Activated T-helper 17 cell treated with anti-CD3 and anti-CD28 coated beads, Interleukin-2, amount 50 U/mL, for 72 hours (primary cell): ENCODE measurements at places on chromosomes 7 and 10.
A peak's percentile ranks its signal among the peaks of the same experiment; 100 is the strongest.

DNA sequence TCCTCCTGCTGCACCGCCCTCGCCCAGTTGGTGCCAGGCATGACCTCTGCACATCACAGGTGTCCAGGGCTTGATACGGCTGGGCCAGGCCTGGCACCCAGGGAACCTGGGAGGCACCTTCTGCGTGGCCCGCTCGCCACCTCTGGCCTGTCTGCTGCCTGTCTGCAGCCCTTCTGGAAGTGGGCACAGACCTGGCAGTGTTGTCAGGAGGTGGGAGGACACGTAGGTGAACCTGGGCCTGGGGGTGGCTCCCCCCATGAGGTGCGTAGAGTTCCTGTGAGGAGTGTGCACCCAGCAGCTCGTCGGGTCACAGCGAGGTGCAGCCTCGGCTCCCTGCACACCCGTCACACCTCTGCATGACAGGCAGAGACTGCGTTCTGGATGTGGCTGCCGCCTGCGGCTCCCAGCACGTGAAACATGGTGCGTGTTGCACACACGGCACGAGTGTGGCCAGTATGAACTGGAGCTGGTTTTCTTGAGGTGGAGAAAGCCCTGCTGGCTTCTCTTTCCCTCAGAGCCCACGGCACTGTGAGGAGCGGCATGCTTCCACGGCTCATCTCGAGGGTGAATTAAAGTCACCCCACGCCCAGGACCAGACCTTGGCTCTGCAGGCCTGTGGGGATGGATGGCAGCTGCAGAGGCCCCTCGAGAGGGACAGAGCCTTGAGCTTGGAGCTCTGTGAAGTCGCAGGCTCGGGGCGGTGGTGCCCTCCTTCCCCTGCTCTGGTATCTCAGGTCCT lies 24.8 kb downstream of the INPP5A start:
- ATAC-seq: no peak

DNA sequence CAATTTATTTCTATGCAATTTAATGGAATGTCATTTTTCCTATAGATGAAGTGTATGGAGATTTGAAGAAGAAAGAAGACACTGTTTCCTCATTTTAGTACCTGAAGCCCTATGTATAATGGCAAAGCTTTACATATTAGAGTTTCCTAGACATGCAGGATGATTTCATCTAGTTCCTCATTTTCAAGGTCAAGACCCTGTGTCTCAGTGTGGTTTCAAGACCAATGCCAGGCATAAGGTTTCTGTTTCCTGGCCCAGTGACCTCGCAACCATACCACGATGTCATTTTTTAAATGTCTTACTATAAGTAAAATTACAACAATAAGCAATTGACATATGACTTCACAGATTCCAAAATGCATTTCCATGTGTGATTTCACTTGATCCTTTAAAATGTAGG lies 336.5 kb upstream of the PRKCQ start:
- ATAC-seq: no peak

DNA sequence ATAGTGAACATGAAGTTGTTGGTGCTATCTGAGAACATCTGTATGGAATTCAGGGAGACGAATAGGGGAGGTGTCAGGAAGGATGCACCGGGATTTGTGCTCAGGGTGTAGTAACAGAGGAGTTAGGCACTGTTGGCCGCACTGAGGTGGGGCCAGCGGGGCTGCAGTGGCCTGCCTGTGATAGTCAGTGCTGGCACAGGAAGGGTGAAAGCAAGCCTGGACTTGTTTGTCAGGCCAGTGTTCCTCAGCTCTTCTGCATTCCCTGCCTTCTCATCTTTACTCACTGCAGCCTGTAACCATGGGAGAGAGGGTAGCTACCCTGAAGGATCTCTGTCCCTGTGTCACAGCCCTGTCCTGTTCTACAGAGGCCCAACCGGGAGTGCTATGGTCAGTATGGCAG lies 81.3 kb downstream of the SH2D4B start:
- ATAC-seq: no peak

DNA sequence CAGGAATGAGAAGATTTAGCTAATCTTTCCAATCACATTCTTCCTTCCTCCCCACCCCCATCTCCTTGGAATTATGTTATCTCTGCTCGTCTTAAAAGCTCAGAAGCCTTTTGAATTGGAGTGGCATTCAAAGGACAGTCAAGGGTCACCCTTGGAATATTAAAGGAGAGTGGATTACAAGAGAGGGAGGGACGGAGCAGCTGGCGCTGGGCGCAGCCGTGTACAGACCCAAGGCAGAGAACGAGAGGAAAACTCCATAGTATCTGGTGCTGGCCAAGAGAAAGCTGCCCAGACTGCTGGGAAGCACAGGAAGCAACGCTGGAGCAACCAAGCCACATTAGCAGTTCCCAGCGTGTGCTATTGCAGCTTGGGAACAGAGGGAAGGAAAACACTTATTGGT lies 95.7 kb downstream of the POU6F2 start:
- ATAC-seq: no peak

GRCh38 chr7:8684426-8684825 lies 251.0 kb downstream of the NXPH1 start:
- no peak for ATAC-seq

GRCh38 chr7:4091767-4092166 lies 590.3 kb upstream of the FOXK1 start:
- ATAC-seq: no peak

GRCh38 chr10:90960355-90960814 lies 39.5 kb upstream of the ANKRD1 start:
- peak; percentile 93 for ATAC-seq

DNA sequence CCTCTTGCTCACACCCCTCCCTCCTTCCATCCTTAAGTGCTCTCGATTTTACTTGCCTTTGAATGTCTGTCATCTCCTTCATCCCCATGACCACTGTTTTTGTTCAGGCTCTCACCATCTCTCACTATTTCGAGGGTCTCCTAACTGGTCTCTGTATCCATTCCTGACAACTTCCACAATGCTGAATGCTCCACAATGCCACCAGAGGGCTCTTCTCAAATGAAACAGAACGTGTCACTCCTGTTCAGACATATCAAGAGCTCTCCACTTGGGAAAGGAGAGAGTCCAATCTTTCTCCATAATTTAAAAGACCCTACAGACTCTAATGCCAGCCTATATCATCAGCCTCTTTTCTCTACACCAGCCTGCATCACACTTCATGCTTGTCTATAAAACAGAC lies 9.0 kb upstream of the SLC13A1 start:
- no peak for ATAC-seq

DNA sequence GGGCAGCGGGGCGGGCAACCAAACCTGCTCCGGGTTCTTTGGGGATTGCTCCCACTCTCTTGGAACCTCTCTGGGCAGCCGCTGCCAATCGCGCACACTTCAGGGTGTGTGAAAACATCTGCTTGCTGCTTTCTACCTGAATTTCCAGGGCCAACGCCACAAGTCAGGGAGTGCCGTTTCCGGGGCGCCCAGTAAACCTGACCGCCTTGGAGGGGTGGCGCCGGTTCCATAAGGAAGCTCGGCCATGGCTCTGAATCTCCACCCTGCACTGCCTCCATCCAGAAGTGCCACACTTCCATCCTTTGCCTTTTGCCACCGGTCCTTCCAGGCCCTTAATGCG lies 679 bp upstream of the AFAP1L2 start:
- ATAC-seq: no peak

- ATAC-seq: peak; percentile 30
Measured at GRCh38 chr10:114174695-114175188, 739 bp upstream of the CCDC186 start.

DNA sequence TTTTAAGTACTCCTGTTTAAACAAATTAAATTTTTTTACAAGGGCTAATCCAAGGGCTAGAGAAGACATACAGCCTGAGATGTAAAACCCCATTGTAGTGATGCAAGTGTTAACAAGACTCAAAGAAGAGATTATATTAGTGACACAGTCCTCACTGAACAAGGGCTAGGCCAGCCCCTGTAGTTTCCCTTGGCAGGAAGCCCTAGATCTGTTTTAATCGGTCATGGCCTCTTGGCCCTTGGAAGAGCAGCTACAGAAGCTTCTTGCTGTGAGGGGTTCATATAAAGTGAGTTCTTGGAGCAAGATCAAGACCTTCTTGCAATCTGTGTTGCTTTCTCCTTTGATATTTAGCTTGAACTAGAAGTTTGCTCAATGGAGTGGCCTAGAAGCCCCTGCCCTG lies 1339.4 kb downstream of the XPNPEP1 start:
- no peak for ATAC-seq

DNA sequence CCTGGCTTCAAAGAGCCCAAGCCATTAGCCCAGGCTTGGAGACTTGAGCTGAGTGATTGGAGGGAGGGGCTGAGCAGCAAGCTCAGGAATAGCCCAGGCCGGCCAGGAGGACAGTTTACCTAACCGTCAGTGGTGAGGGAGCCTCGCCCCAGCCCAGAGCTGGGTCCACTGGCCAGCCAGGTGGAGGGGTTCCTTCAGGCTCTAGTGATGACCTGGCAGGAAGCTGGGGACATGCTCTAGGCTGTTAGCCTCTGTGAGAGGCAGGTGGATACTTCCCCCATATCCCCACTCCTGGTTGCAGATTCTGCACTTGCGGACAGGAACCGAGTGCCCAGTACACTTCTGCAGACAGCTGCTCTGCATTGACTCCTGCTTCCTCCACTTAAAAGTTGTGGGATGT lies 61.2 kb upstream of the ANTXRL start:
- ATAC-seq: no peak

DNA sequence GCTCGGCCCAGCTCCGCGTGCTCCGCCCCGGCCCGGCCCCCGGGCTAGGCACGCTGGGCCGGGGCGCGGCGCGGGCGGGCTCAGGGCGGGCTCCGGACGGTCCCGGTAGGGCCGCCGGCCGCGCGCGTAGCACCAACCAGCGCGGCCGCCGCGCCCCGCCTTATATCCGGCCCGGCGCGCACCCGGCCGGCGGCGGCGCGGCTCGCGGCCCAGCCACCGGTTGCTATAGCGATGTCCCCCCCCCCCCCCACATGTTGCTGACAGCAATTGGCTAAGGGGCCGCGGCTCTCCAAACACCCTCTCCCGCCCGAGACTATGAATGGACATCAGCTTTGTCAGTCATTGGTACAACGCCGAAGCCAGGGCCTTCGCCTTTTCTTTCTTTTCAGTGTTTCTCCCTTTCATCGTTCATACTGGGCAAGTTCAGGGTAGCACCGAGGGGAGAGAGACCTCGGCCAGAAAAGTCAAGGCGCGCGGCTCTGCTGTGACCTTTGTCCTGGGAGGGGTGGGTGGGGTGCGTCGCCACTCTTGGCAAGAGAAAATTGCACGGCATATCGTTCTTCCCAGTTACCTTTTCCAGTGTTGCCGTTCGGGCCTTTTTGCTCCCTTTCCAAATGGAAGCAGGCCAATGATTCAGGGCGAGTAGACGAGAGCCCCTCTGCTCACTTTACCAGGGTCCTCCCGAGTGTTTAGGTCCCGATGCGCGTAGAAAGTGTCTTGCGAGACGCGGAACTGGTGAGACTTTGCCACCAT lies 354.2 kb downstream of the DNAJB6 start:
- peak; percentile 19 for ATAC-seq

- ATAC-seq: no peak
Measured at GRCh38 chr7:85587785-85588184, 400.9 kb upstream of the SEMA3D start.

- no peak for ATAC-seq
Measured at GRCh38 chr10:61215246-61215645, 237.9 kb downstream of the TMEM26 start.

GRCh38 chr7:35784332-35784731 lies 16.5 kb upstream of the SEPTIN7 start:
- no peak for ATAC-seq

GRCh38 chr10:110017907-110018306 lies 10.1 kb downstream of the ADD3 start:
- ATAC-seq: no peak

DNA sequence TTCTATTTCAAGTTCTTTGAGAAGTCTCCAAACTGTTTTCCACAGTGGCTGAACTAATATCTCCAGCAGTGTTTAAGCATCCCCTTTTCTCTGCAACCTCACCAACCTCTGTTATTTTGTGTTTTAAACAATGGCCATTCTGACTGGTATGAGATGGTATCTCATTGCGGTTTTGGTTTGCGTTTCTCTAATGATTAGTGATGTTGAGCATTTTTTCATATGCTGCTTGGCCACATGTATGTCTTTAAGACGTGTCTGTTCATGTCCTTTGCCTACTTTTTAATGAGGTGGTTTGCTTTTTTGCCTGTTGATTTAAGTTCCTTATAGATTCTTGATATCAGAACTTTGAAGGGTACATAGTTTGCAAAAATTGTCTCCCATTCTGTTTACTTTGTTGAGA lies 156.6 kb upstream of the IMMP2L start:
- ATAC-seq: no peak

DNA sequence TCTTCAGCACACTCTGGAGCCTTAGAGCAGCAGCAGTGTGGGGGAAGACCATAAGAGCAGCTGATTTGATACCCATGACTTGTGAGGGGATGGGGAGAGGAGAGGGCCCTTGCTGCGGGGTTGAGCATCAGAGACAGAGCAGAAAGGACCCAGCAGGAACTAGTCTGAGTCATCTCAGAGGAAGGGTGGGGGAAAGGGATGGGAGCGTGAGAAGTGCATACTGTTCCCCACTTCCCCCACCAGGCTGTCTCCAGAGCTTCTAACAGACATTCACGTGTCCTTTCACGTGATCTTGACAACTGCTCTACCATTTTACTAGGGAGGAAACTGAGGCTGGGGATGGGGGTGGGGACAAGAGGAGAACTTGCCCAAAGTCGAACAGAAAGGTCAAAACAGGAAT lies 38.7 kb downstream of the FAM241B start:
- ATAC-seq: no peak

- ATAC-seq: no peak
Measured at GRCh38 chr7:27518561-27519350, 143.9 kb downstream of the HIBADH start.
